Amygdala (tissue), 56 donors: ENCODE measurements at places on chromosomes 1 and 21.

DNA sequence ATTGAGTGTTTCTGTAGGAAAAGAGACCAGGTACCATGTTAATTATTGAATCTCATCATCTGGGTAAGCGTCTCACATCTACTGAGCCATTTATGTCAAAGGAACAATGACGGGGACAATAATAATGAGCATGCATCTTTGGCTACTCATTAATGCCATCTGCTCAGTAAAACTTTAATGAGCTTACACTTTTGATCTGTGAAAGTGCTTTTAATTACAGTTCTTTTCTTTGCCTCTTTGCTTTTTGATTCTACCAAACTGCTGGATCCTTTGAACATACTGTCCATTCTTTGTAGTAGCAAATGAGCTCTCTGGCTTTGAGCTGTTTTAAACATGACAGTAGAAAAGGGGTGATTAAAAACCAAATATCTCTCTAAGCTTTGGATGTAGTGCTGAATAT lies 181.2 kb upstream of the IVNS1ABP start:
- DNase-seq: no peak

DNA sequence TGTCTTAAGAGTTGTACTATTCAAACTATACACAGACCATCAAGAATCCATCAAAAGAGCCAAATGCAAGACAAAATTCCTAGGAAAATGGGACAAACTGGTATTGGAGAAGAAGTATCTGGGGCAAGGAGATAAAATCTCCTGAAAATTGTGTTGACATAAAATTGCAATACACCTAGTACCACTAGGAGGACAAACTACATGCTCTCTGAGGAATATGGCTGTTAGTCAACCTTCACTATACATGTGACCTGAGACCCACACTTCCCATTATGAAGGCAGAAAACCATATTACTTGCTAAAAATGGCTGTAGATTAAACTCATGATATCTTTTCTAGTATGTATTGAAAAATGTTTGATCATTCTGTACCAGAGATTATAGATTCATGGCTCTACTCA lies 30.0 kb downstream of the IRF2BP2 start:
- no peak for DNase-seq

DNA sequence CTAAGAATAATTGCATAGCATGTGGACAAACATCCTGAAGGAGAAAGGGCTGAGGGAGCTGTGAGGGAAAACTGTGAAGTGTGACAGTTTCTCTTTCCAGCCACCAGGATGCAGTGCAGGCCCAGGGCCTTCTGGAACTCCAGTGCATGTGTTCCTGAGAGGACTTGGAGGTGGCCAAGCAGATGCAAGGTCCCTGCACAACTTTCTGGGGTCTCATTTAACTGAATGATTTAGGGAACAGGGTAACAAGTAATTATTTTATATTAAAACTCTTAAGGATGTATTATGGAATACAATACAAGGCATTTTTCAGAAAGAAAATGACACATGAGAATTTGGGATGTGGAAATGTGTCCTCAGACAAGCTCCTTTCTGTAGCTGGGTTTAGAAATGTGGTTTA lies 61.2 kb upstream of the MCOLN3 start:
- no peak for DNase-seq

DNA sequence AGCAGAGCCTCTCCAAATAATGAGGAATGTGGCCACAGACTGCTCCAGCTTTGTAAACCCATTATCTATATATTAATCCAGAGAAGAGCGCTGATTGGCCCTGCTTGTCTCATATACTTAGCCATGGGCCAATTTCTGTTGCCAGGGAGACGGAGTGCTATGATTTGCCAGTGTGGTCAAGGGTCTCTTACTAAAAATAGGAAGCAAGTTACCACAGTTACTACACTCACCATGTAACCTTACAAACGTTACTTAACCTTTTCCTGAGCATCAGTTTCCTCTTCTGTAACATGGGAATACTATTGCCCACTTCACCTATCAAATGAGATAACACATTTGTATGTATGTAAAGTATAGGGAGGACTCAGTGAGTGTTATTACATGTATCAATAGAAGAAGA lies 7.7 kb upstream of the S100A2 start:
- DNase-seq: no peak

DNA sequence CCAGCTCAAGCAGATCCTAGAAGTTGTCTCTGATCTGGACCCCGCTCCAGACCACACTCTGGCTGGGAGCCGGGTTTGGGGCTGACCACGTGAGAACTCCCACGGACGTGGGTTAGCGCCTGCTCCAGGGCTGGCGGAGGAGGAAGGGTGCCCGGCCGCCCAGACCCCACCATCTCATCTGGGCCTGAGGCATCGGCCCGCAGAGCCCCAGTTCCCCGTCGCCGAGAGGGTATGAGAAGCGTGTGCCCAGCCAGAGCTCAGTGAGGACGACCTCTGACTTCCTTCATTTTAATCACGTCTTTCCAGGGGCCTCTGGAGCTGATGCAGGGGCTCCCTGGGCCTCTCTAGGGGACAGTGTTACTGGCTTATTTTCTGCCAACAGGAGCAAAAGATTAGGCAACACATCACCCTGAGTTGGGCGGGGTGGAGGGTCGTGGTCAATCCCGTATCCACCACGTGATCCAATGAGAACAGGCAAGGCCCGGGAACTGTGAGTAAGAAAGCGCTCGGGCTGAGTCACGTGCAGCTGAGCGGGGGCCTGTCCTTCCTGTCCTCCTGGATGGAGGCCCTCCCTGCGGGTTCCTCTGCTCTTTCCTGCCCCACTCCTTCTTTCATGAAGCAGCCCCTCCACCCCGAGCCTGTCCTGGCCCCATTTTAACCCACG lies 81.1 kb downstream of the SIK1 start:
- no peak for DNase-seq

GRCh38 chr1:23339632-23340031 lies 4.5 kb downstream of the HNRNPR start:
- no peak for DNase-seq

GRCh38 chr1:176794897-176795508 lies 332.0 kb downstream of the PAPPA2 start:
- no peak for DNase-seq

DNA sequence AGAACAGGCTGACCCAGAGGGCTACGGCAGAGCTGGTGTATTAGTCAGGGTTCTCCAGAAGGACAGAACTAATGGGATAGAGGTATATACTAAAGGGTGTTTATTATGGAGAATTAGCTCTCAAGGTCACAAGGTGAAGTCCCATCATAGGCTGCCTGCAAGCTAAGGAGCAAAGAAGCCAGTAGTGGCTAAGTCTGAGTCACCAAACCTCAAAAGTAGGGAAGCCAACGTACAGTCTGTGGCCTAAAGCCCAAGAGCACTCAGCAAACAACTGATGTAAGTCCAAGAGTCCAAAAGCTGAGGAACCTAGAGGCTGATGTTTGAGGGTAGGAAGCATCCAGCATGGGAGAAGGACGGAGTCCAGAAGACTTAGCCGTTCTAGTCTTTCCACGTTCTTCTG lies 179.2 kb downstream of the BACH1 start:
- DNase-seq: no peak

DNA sequence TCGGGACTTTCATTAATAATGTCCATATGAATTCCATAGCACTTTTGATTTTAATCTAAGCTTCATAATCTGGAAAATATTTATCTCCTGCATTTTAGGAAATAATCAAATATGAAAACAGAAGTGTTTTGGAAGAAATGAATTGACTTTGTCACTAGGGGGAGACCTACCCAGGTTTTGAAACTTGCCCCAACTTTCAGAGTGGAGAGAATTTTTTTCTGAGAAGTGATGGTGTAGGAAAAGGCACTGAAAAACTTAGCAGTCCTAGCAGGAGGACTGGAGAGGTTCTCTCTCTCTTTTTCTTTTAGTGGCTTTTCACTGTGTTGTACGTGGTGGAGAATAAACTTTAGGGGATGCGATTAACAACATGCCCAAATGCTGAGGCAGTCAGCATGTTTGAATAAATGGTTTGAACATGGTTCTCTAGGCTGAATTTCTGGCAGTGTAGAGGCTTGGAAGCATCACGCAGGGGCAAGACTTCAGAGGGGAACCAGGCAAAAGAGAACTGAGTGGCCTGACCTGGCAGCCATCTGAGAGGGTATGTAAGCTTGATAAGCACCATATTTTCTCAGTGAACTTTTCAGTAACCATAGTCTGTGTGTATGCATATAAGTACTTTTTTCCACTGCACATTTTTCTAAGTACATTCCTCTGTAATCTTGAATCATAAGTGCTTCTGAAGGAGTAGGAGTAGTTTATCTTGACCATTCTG lies 68.3 kb upstream of the NEK7 start:
- no peak for DNase-seq
